ENCODE measurements at places on chromosomes 3 and 15.
A peak's percentile ranks its signal among the peaks of the same experiment; 100 is the strongest.

GRCh38 chr3:79846148-79846933 is 78.5 kb upstream of the ROBO1 start:
- DNase-seq: peak; percentile 6

DNA sequence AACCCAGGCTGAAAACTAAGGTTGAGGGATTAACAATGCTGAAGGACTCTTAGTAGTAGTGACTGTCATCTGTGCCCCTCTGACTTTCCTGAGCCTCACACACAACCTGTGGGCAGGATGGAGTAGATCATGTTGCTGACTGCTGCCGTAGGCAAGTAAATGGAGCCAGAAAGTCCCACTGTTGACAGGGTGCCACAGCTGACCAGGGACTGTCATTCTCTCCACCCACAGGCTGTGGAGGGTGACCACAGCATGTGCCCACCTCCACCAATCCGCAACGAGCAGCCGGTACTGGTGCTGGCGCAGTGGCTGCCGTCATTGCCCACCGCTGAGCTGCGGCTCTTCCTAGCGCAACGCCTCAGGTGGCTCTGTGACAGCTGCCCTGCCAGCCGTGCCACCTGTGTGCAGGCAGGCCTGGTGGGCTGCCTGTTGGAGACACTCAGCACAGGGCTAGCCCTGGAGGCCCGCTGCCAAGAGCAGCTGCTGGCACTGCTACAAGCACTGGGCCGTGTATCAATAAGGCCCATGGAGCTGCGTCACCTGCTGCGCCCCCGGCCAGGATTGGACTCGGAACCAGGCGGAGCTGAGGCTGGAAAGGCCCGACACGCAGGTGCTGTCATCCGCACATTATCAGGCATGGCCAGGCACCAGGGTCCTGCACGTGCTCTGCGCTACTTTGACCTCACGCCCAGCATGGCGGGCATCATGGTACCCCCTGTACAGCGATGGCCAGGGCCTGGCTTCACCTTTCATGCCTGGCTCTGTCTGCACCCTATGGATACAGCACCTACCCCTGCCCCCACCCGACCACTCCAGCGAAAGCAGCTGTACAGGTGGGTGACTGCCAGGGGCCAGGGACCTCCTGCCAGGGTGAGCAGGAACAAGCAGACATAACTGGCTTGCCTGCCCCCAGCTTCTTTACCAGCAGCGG is 15.6 kb downstream of the NBEAL2 start:
- DNase-seq: no peak

GRCh38 chr3:115533218-115533617 is 90.1 kb upstream of the GAP43 start:
- DNase-seq: no peak

- peak; percentile 45 for DNase-seq
Measured at GRCh38 chr3:159884661-159885402, 103.8 kb upstream of the IL12A start.

DNA sequence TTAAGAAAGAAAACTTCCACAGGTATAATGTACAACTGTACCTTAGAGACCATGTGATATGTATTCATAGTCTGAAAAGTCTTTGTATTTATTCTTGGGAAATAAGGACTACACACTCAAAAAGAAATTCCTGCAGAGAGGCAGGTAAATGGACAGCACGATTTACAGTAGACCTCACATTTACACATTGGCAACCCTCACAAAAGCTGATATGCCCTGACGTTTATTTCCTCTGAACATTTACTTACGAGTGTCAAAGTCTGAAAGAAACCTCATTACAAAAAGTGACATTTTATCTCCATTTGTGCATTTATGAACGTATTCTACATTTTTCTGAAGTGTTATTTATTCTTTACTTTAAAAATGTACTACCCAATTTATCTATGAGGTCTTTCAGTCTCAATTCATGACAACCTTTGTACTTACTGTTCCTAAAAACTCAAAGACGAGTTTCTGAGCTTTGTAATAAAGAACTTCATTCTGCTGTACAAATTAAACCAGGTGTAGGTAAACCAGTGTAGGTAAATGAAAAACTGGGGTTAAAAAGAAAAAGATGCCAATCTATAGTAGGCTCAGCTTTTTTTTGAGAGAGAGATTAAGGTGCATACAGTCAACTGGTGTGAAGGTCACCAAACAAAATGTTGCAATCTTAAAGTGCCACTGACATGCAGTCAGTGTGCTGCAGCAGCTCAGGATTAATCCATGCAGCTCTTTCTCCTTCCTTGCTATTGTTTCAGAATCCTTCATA is 44.3 kb downstream of the THRB start:
- DNase-seq: no peak
